Astrocyte (in vitro differentiated cells and primary cell): ENCODE measurements at places on chromosomes 2 and 18.

- no peak for DNase-seq
These were observed 161.9 kb downstream of the DNAH6 start for GRCh38 chr2:84678214-84678613.

DNA sequence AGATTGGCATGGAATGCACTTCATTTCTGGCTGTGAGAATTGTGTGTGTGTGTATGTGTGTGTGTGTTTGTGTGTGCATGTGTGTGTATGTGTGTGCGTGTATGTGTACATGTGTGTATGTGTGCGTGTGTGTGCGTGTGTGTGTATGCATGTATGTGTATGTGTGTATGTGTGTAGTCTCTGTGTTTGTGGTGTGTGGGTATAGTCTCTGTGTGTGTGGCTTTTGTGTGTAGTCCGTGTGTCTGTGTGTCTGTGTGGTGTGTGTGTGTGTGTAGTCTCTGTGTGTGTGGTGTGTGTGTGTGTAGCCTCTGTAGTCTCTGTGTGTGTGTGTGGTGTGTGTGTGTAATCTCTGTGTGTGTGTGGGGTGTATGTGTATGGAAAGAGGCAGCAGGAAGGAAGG is 247.3 kb upstream of the SOX11 start:
- no peak for DNase-seq

DNA sequence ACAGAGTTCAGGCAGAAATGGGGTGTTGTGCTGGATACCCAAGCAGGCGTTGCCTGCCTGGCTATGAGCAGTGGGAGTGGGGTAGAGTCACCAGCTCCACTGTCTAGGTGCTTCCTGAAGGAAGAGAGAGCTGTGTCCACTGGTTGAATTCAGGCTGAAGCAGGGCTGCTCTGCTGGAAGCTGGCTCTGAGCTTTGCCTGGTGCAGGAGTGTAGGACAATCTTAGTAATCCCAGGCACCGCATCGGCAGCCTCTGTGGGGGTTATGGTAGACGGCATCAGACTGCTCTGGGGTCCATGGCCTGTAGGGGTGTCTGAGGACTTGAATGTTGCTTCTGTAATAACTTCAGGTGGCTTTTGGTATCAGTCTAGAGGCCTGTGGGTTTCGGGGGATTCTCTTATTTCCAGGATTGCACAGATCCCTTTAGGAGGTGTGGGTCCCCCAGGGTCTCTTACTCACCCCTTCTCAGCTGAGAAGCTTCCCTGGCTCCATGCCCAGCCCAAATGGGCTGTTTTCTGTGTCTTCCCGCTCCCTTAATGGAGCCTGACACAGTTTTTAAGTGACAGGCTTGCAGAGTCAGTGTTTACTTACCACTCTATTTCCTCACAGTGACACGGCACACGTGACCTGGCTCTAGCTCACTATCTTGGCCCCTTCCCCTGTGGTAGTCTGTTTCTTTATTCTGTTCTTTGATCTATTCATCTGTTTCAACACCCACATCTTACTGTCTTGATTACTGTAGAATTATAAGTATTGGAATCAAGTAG is 644.3 kb downstream of the CBLN2 start:
- DNase-seq = no peak

DNA sequence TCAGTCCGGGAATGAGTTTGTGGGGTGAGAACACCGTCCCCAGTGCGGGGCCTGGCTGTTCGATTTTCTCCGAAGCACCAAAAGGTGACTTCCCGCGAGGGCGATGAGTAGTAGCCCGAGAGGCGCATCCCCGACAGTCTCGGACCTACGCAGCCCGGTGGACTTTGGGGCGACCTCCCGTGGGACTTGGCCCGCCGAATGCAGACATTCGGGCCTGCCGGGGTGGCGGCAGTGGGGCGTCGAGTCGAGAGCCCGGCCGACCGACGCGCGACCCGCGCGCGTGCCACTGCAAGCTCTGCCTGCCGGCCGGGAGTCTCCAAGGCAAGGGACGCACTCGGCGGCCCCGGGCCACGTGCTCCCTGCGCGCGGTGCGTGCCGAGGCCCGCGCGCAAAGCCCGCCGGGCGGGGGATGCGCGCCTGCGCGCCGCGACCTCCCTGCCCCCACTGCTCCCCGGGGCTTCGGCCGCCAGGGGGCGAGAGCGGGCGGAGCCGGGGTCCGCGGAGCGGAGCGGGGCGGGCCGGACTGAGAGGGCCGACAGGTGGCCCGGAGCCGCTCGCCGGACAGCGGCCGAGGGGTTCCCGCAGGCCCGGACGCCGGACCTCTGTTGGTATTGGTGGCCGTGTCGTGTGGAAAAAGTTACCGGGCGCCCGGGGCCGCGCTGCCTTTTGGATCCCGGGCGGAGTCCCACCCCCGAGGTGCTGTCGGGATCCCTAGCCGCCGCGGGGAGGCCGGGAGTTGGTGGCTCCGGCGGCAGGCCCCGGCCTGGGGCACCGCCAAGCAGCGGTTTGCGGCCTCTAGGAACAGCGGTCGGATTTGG is 1.9 kb downstream of the PTMA start:
- DNase-seq = peak; percentile 62

DNA sequence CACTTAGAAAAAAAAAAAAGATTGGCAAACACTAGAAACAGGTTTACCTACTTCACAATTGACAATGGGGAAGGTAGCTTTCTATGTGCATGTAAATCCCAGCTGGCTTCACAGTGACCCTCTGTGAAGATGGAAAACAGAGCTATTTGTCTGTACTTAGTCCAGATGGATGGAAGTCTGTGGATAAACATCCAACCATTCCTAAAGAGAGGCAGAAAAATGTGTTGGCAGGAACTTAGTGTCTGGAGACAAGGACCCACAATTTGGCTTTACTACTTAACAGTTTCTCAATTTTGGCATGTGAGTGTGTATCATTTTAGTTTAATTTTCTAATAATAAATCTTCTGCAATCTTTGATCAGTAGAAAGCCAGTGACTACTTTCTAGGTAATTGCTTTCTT is 154.4 kb downstream of the RAD51AP2 start:
- DNase-seq = peak; percentile 66

DNA sequence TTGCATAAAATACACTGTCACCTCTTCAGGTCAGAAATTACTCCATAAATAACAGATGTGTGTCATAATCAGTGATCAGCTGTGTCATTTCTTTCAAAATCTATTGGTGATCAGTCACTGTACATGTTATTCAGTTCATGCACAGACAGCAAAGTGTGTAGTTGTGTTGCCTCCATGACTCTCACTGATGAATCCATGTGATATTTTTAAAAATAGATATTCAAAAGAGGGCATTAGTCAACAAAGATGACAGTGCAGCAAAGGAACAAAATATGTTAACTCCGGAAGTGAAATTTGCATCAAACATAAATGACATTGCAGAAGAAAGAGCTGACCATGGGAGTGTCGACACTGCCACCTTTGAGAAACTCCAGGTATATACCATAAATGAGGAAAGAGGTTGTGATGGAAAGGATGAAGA is 17.1 kb upstream of the MCM6 start:
- DNase-seq = no peak

- no peak for DNase-seq
These were observed 221.5 kb downstream of the TSN start for GRCh38 chr2:121976926-121977325.

GRCh38 chr2:67842375-67842959 is 220.3 kb downstream of the C1D start:
- no peak for DNase-seq

GRCh38 chr2:67790622-67791021 is 272.2 kb downstream of the C1D start:
- DNase-seq = peak; percentile 96

- no peak for DNase-seq
These were observed 68.6 kb downstream of the ZC3H6 start for GRCh38 chr2:112343827-112344585.

DNA sequence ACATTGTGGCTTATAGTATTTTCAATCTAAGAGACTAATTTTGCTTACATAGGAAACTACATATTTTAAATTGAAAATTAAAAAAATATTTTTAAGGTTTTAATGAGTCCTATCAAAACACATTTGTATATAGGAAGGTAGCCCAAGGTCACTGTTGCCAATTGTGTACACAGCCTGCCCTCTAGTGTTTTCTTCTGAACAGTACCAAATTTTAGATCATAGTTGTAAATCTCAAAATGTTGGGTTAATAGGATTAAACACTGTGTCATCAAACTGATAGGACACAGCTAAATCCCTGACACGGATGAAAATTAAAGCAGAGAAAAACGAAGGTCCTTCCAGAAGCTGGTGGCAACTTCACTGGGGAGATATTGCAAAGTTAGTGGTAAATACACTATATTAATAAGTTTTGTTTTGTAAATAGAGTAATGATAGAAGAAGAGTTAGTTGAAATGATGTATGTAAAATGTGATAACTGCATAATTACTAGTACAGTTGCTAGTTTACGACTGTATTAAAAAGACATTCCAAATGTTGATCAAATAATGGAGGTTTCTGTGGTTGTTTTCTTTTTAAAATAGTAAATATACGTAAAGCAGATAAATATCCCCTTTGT is 19.7 kb downstream of the CLUL1 start:
- DNase-seq = peak; percentile 15

DNA sequence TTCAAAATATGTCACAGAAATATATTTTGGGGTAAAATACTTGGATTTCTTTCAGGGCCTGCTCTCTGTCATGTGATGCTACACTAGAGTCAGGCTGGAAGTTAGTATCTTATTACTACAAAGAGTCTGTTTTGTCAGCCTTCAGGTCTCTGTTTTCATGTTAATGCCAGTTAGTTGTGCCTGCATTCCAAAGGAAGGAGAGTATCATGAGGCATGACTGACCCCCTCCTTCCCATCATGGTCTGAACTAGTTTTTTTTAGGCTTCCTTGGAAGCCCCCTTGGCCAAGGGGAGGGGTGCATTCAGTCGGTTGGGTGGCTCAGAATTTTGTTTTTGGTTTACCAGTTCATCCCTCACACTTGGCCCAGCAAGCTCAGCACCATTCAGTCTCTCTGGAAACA is 318.0 kb downstream of the ALK start:
- DNase-seq = no peak

GRCh38 chr2:45494275-45494977 is 116.6 kb downstream of the SRBD1 start:
- DNase-seq = peak; percentile 41

DNA sequence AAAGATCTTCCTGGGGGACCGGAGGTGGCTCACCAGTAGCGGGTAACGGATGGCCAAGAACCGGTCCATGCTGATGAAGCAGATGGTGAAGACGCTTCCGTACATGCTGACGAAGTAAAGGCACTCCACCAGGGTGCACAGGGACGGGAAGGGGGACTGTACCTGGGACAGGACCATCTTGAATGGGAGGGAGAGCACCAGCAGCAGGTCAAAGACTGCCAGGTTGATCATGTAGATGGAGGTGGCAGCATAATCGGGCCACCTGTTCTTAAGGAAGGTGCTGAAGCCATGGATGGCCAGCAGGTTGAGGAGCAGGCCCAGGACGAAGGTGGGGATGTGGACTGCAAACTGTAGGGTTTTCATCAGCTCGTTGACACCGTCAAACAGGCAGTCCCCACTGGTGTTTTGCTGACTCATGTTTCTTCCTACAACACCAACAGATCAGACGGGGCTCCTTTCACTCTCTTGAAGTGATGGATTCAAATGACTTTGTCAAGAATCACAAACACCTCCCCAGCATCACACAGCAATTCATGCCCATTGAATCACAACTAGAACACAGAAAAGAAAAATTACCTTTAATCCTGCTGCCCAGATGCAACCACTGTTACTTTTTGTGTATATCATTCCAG is 14.4 kb downstream of the GPR55 start:
- DNase-seq = no peak

DNA sequence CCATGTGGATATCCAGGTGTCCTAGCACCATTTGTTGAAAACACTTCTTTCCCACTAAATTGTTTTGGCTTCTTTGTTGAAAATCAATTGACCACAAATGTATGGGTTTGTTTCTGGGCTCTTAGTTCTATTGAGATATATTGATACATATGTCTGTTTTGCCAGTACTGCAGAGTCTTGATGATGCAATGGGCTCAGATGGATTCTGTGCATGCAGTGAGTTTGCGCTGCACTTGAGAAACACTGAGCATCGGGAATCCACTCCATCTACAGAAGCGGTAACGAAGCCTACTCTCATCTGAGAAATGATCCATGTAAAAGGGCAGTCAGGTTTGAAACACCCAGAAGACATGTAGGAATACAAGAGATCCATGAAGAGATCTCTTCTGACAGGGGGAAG is 21.9 kb upstream of the DNAJC10 start:
- no peak for DNase-seq

GRCh38 chr2:11764359-11764758 is 17.9 kb downstream of the LPIN1 start:
- no peak for DNase-seq

- peak; percentile 29 for DNase-seq
These were observed 87.0 kb downstream of the EPB41L3 start for GRCh38 chr18:5456577-5457461.

DNA sequence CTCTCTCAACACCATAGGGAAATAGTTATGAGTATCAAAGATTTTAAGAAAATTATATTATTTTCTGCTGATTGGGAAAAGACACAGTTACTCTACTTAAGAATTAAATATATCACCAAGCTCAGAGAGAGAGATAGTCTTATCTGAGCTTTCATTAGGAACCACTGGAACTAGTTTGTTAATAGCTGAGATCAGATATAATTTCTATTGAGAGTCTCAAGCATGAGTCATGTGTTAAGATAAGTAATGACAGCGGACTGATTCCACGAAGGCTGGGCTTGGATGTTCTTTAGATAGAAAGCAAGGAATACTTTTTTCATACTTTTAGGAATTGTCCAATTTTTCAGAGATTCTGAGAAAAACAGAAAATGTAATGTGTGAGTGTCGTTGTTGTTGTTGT is 44.4 kb upstream of the RBM44 start:
- peak; percentile 49 for DNase-seq

DNA sequence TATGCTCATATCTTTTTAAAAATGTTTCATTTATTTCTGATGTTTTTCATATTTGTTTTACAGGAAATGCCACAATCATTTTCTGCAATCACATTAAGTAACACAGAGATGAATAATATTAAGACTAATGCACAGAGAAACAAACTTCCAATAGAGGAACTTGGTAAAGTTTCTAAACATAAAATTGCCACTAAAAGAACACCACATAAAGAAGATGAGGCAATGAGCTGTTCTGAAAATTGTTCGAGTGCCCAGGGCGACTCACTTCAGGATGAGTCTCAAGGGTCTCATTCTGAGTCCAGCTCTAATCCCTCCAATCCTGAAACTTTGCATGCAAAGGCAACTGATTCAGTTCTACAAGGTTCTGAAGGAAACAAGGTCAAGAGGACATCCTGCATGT is 70.4 kb downstream of the APLF start:
- no peak for DNase-seq

GRCh38 chr2:9297807-9298206 is 91.2 kb downstream of the ASAP2 start:
- DNase-seq = no peak

GRCh38 chr2:1738646-1739302 is 5.5 kb downstream of the PXDN start:
- DNase-seq = peak; percentile 58

- DNase-seq = peak; percentile 54
These were observed 483 bp downstream of the TRAPPC8 start for GRCh38 chr18:31942291-31942998.

GRCh38 chr2:50491541-50492476 is 540.1 kb downstream of the NRXN1 start:
- peak; percentile 17 for DNase-seq

- no peak for DNase-seq
These were observed 76.0 kb upstream of the SESTD1 start for GRCh38 chr2:179340678-179341077.
